ENCODE measurements at places on chromosomes 16 and 17. TPM values are rescaled to one million over a fixed set of nuclear protein-coding genes. Genes with fewer than 3 reads are reported as not detected.

GRCh38 chr16:54397190-54397835 lies 110.7 kb upstream of the IRX3 start:
- DNase-seq, result no peak

Gene CASKIN1
- total RNA-seq, result 0.18 TPM

GRCh38 chr17:59001158-59001814 lies 105.4 kb downstream of the TRIM37 start:
- DNase-seq, result peak; percentile 84

Gene KCNJ18
- not detected for total RNA-seq

- DNase-seq, result no peak
Observed at GRCh38 chr16:57131351-57131970, 39.1 kb downstream of the CPNE2 start.

DNA sequence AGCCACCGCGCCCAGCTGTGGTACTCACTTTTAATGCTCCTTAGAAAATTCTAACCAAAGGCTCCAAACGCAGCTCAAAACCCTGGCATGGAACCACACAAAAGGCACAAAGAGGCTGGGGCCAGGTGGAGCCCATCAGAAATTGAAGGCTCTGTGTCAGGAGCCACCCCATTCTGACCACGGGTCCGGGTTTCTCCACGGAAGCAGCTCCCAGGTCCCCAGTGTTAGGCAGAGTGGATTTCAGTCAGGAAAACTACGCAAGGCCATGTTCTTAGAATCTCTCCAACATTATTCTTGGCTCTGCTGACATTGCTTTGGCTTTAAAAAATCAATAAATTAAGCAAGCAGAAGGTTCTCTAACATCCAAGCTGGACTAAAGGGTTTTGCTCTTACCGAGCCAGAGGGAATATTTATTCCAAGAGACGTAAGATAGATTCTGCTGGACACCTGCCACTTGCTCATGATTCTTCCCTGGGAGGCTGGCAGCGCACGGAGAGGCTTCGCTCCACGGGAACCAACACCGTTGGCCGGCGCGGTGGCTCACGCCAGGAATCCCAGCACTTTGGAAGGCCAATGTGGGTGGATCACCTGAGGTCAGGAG lies 93.5 kb downstream of the NXN start:
- no peak for DNase-seq

GRCh38 chr17:76141212-76142038 lies at the start of gene FOXJ1:
TSS of gene FOXJ1 (minus strand) at chr17:76141245. CDS start at chr17:76140395, 850 bp downstream.
- DNase-seq, result peak; percentile 94

DNA sequence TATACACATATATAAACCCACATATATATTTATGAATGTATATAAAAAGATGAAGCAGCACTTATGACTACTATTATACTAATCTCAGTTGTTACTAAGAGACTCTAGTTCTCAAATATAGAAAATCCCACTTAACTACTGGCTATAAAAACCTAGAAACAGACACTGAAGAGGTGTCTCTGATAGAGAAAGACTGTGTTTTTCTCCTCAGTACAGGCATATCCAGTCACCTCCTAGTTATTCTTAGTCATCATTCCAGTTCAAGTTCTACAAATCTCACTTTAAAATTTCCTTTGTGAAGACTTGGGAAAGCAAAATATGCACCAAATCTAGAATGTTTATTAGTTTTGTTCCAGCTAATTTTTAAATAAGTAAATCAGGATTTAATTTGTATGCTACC lies 93.9 kb downstream of the STH start:
- no peak for DNase-seq

- no peak for DNase-seq
Observed at GRCh38 chr16:24962747-24963146, 52.4 kb downstream of the ARHGAP17 start.

DNA sequence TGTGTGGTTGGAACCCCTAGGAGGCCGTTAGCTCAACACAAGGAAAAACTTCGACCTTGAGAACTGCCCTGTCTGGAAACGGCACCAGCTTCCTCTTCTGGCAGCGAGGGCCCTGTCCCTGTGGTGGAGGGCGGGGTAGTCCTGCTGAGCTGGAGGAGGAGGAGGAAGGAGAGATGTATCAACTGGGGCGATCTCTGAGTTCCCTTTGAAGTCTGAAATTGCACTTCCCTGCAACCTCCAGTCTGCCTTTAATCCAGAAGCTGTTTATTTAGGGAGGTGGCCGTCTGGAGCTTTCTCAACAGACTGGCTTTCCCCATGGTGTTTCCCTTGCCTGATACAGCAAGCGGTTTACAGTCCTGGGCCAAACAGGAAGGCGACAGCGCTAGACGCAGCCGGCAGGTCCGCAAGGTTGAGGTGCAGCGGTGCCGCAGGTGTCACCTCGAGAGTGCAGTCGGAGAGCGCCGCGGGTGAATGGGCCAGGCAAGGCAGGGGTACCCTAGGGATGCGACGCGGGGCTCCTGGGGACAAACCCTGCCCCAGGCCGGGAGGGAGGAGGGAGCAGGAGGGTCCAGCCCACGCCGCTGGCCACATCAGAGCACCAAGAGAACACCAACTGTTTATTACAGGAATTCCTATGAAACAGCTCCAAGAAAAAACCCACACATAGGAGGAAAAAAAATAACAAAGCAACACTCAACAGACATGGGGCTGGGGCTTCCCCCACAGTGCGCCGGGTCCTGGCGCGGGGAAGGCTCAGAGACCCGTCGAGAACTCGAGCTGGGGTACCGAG lies 11.4 kb upstream of the MRPS23 start:
- peak; percentile 37 for DNase-seq

DNA sequence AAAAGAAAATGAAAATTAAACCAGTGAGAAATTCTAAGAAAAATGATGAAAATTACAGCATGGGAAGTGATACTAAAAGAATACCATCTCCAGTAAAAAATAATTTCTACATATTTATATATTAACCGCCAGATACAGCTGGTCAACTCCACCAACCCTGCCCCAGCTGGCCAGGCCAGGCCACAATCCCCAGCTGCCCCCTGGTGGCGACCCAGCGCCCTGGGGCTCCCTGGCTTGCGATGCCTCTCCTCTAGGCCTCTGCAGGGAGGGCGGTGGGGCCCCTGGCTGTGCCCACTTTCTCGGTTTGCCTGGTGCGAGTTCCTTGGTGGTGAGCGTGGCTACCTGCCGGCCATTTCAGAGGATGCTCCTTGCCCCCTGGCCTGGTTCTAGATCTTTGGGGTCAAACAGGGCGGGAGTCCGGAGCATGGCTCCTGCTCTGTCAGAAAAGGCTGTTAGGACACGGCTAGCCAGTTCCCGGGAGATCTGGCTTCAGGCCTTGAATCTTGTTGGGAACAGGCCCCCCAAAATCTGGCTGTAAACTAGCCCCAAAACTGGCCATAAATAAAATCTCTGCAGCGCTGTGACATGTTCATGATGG lies 14.5 kb downstream of the GLIS2 start:
- peak; percentile 75 for DNase-seq

Gene UTS2R
- total RNA-seq, result not detected

DNA sequence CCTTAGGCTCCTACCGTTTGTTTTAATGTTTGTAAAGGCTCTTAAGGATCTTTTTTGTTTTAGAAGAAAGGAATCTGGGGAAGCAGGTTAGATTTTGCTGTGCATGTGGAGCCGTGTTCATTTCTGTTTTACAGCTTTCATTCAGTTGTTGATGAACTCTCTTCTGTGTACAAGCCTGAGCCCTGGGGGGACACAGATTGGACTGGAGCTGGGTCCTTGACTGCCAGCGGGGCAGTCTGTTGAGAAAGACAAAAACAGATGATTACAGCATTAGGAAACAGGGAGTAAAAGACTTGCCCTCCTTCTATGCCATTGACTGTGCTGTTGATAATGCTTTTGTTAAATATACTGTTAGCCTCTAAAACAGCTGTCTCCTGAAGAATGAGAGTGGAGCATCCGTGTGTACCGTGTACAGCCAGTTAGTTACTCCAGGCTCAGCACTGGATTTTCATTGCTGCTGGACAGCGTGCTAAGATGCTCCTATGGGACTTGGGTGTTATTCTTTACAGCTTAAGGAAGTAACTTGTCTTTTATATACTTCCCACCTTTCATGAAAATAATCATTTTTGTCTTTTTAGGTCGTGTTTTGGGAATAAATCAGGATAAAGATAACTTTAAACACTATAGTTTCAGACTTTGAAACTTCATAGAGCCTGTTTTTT lies 3.2 kb downstream of the MAP1LC3B start:
- DNase-seq, result no peak

Gene PARD6A
- 14.0 TPM for total RNA-seq

- no peak for DNase-seq
Observed at GRCh38 chr17:61325382-61326073, 74.1 kb upstream of the TBX2 start.

- DNase-seq, result no peak
Observed at GRCh38 chr16:53414381-53414780, 19.9 kb upstream of the RBL2 start.

GRCh38 chr17:28397687-28398279 lies 8.2 kb downstream of the SLC46A1 start:
- DNase-seq, result no peak

Gene CPHXL2
- not detected for total RNA-seq
